ENCODE measurements at places on chromosomes 7 and 10.
A peak's percentile ranks its signal among the peaks of the same experiment; 100 is the strongest.

DNA sequence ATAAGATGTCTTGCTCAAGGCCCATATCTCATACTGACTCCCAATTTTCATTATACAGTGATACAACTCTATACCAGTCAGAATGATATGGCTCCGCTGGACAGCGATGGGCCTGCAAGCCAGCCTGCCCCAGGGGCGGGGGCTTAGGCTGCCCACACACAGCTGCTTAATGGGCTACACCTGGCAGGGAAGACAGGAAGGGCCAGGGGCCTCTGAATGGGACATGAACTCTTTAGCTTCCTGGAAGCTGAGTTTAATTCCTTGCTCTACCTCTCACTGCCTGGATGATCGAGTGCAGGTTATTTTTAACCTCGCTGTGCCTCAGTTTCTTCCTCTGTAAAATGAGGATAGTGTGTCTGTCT is 112.5 kb downstream of the C10orf105 start:
- DNase-seq, result no peak

- no peak for DNase-seq
These were observed 133.8 kb upstream of the ZNF92 start for GRCh38 chr7:65239707-65240352.

GRCh38 chr10:117166418-117167345 is 28.6 kb upstream of the VAX1 start:
- no peak for DNase-seq

- DNase-seq, result no peak
These were observed 542.7 kb downstream of the LRMDA start for GRCh38 chr10:75974080-75974479.

DNA sequence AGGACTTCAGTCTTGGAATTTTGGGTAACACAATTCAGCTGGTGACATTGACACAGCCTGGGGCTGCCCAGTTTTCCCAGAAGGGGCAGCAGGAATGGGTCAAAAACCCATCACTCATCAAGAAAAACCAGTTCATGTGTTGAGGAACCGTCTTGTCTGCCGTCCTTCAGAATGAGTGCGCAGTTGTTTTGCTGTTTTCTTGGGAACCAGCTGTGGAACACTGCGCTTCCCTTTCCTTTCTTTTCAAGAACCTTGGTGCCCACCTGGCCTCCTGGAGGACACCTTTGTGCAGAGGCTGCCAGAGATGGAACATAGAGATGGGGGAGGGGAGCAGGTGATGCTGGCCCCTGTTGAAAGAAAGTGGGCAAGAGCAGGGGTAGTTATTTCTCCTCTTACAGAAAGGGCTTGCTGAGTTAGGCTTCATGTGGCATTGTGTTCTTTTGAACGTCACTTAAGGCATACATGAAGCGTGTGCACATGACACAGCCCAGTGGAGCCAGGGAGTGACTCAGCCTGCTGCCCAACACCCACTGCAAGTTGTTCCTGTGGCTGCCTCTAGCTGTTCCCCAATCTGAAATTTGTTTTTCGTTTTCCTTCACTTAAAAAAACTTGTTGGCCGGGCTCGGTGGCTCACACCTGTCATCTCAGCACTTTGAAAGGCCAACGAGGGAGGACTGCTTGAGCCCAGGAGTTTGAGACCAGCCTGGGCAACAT is 87.4 kb upstream of the TNS3 start:
- DNase-seq, result peak; percentile 90

GRCh38 chr10:106396192-106396591 is 768.3 kb downstream of the SORCS1 start:
- DNase-seq, result no peak

DNA sequence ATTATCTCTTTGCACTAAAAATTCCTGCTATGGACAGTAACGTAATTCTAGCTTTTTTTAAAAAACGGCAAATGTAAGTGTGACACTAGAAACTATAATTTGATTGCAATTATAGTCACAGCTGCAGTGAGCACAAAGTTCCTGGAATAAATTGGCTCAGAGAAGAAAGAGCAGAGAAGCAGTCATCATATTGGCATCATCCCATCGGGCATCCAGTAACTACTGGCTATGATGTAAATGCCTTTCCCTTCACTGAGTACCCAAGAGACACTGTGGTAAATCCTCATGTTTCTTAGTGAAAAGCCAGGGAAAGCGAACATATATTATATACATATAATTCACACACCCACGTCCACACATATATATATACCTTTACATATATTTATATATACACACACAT is 43.6 kb downstream of the PIP4K2A start:
- peak; percentile 78 for DNase-seq

DNA sequence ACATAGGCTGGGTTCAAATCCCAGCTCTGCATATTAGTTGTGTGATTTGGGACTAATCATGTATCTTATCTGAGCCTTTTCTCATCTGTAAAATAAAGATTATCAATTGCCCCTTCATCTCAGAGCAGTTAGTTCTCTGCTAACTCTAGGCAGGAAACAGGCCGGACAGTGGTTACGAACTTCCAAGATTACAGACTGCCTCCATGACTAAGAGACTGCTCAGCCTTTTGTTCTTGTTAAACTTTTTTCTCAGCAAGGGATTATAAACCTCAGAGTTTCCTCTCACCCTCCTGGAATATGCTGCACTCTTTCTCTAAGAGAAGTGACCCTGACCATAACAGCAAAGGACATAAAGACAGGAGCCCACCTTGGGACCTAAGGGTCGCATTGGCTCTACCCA is 52.5 kb upstream of the NFKB2 start:
- DNase-seq, result peak; percentile 68

GRCh38 chr10:87683356-87683755 is 23.7 kb downstream of the PAPSS2 start:
- no peak for DNase-seq

DNA sequence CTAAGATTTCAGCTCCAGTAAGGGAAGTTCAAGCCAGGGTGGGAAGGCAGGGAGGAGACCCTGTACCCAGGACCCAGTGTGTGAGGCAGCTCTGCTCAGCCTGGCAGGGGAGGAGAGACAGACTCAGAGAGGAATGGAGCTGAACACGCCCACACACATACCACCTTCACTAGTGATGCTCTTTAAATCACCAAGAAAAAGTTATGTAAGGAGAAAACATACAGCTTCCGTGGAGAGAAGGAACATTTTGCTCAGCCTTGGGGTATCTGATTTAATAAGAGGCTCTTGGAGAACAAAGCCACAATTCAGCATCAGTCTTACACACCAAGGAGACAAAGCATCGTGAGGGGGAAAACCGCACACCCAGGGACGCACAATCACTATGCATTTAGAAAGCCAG is 62.9 kb downstream of the PRKAG2 start:
- no peak for DNase-seq

DNA sequence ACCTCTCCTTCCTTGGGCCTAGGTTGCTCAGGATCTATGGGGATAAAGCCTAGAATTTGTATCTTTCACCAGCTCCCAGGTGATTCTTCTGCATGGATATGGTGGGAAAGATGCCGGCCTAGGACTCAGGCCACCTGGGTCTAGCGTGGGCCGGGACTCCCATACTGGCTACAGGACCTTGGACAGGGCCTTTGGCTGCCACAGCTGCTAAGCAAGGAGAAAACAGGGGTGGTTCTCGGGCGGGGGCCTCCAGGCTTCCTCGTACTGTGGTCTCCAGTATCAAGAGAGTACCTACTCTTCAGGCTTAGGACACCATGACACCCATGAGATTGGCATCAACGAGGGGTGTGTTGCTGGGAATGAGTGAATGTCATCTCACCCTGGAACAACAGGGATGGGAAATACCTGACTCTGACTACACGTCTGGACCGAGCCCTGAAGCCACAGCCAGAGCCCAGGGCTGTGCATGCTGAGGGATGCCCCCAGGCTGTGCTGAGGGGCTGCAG is 120.3 kb upstream of the ADAM12 start:
- no peak for DNase-seq

DNA sequence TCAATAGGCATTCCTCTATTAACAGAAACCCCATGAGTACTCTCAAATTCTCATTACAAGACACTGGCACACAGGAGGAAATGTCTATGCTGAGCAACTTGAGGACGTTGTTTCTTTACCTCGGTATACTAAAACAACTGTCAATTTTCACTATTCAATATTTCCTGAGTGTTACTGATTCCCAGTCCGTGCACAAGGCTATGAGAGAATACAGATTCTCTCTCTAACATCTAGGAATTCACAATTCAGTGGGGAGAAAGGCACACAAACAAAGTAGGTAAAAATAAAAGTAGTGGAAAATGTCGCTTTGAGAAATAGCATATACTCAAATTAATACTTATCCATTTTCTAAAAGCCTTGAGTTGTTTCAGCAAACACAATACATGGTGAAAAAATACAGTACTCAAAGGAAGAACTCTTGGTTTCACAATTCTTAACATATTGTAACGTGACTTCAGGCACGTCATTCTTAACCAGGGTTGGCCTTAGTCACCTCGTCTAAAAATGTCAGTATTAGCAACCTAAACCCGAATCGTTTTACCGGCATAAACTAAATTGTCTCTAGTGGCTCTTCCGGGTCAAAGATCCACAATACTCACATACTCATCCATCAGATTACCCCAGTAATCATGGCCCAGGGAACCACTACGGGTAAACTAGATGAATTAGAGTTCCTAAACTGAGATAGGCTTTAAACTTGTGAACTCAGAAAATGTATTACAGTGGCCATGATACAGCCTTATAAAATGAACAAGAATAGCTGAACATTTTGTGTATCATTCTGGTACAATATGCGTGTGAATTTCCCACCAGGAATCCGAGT is 1.5 kb downstream of the IPMK start:
- DNase-seq, result peak; percentile 66

- no peak for DNase-seq
These were observed 739.7 kb downstream of the PARD3 start for GRCh38 chr10:34075254-34075926.

GRCh38 chr7:69190763-69191162 is 407.5 kb upstream of the AUTS2 start:
- peak; percentile 22 for DNase-seq

DNA sequence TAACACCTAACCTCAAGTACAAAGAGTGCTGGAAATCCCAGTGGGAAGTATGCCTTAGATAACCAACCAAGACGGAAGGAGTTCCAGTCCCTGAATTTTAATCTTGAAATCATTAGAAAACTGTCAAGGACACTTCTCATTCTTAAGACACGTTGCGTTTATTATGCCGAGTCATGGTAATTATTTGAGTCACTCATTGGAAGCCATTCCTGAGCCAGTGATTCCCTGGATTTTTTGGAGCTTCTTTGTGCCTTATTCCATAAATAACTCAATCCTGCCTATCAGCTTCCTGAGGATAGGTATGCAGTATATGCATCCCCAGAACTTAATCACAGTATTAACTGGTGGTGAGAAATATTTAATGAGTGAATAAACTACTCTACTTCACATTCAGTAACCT is 77.4 kb downstream of the PPP1R17 start:
- DNase-seq, result no peak

- DNase-seq, result no peak
These were observed 107.0 kb downstream of the XRCC2 start for GRCh38 chr7:152568972-152569371.

DNA sequence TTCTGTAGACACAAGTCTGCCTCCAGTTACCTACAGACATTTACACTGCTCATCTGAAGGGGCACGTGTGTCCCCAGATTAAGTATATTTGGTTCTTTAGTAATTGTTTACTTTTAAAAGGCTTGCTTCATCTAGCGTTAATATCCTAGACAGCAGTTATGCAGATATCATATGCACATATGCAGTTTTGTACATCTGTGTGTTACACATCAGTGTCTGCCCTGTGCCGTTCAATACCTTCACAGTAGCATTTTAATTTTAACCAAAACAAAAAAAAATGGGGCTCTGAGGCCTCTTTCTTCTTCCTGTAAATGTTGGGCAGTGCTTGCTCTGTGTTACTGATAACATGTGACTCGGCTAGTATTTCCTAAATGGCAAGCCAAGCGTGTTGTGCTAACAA is 331.4 kb upstream of the MGMT start:
- DNase-seq, result no peak

- DNase-seq, result peak; percentile 99
These were observed 7.8 kb downstream of the HTRA1 start for GRCh38 chr10:122468926-122469781.

DNA sequence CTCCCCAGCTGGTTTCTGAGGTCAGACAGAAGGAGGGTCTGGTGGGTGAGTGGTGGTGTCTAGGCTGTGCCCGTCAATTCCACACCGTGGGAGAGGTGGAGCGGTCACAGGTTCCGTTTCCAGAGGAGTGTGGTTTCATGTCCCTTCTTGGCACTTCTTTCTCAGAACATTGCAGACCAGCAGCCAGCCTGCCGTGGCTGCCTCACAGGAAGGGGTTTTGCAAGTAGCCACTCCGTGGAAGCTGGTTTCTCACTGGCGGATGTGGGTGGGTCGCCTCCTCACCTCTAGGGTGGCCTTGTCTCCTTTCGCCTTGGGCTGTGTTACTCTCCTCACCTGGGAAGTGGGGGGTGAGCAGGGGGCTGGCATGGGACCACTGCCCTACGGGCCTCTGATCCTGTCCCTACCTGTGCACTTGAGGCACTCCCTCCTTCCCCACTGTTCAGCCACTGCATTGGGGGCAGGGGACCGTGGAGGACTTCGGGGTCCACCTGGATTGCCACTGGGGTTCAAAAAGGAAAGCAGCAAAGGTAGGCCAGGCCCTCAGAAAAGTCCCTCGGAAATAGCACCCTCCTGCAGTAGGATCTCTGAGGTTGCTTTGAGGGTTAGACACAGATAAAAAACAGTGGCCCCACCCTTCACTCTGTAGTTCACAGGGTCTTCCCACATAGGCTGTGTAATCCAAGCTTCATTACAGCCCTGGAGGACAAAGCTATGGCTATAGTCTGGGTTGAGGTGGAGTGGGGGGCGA is 33.9 kb downstream of the TSPAN14 start:
- no peak for DNase-seq
